ENCODE measurements at places on chromosomes 5 and 9. TPM values are rescaled to one million over a fixed set of nuclear protein-coding genes. Genes with fewer than 3 reads are reported as not detected.

Gene LHX6
- total RNA-seq: not detected

Gene UBE2QL1
- not detected for total RNA-seq

Gene C1QTNF2
- total RNA-seq: not detected

Gene IFNE
- total RNA-seq: not detected

Gene ATG12
- total RNA-seq: 41.9 TPM

Gene SV2C
- total RNA-seq: 0.10 TPM

Gene GFI1B
- total RNA-seq: not detected

Gene FAM200C
- 1.1 TPM for total RNA-seq

Gene RANBP17
- not detected for total RNA-seq

Gene NMUR2
- not detected for total RNA-seq

Gene SLC36A2
- total RNA-seq: not detected

Gene WDR5
- 43.0 TPM for total RNA-seq

Gene NRG2
- total RNA-seq: not detected

Gene LPCAT1
- total RNA-seq: 48.4 TPM

Gene LRRC19
- not detected for total RNA-seq

Gene FCN2
- total RNA-seq: not detected

Gene ROPN1L
- not detected for total RNA-seq

Gene RABGAP1
- total RNA-seq: 28.8 TPM

Gene EMB
- 90.2 TPM for total RNA-seq

Gene BHMT
- total RNA-seq: not detected

Gene NDUFA8
- 48.3 TPM for total RNA-seq

Gene STKLD1
- total RNA-seq: 0.90 TPM

Gene OGN
- total RNA-seq: not detected

Gene FAM153A
- 33.7 TPM for total RNA-seq

Gene TLR4
- total RNA-seq: not detected

Gene MOB3B
- total RNA-seq: 0.34 TPM

Gene ISL1
- total RNA-seq: not detected

Gene LRRTM2
- total RNA-seq: not detected

Gene FLT4
- total RNA-seq: 2.0 TPM

Gene ZDHHC21
- 6.7 TPM for total RNA-seq

Gene BRD9
- 50.7 TPM for total RNA-seq

Gene DMRT2
- 0.24 TPM for total RNA-seq

Gene ADAMTSL2
- total RNA-seq: 0.05 TPM

Gene ADGRV1
- 0.05 TPM for total RNA-seq

Gene CDKN2AIPNL
- 32.0 TPM for total RNA-seq

Gene SOX30
- 0.65 TPM for total RNA-seq

Gene CD74
- total RNA-seq: 251 TPM

Gene ORM2
- total RNA-seq: not detected

Gene SCGB3A2
- not detected for total RNA-seq

Gene FCHO2
- total RNA-seq: 1.3 TPM

Gene ENTPD2
- not detected for total RNA-seq

Gene CAMK2A
- not detected for total RNA-seq

Gene MCTP1
- not detected for total RNA-seq

Gene TMEM252
- not detected for total RNA-seq

Gene ARL14EPL
- total RNA-seq: not detected

Gene LCN1
- not detected for total RNA-seq

Gene VLDLR
- total RNA-seq: 8.8 TPM
